HEK293T (cell line): ENCODE measurements at places on chromosomes 11 and 22.

- peak; percentile 39 for DNase-seq
Observed at GRCh38 chr22:43848366-43849171, 13.7 kb downstream of the SULT4A1 start.

DNA sequence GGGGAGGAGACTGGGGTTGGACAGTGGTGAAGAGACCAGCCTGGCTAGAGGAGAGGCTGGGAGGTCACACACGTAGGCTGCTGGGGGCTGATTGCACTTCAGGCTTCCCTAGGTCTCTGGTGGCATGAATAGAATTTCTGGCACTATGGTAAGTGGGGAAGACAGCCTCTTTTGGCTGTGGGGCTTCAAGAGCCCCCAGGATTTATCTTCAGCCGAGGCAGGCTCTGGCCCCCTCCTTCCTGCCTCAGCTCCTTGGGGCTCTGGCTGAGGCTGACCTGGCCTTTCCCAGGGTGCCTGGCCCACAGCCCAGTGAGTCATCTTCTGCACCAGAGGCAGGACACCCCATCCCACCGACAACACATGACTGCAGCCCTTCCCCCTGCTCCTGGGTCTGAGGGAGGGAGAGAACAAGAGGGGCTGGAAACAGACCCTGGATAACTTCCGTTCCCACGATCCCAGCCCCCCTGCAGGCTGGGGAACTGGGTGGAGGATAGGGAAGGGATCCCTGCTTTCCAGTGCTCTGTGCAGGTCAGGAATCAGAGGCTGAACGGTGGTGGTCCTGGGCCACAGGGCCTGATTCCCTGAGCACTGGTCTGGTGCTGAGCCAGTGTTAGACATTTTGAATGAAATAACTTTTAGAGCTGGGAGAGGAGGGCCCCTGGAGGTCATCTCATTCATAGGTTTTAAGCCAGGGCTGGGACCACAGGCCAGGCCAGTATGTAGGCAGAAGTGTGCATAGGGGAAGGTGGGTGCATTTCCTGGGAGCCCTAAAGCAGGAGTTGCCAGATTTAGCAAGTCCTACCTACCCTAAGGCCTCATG, 26.5 kb downstream of the ARHGEF17 start:
- no peak for DNase-seq

GRCh38 chr11:64071849-64072248, 36.1 kb downstream of the FLRT1 start:
- DNase-seq: no peak

DNA sequence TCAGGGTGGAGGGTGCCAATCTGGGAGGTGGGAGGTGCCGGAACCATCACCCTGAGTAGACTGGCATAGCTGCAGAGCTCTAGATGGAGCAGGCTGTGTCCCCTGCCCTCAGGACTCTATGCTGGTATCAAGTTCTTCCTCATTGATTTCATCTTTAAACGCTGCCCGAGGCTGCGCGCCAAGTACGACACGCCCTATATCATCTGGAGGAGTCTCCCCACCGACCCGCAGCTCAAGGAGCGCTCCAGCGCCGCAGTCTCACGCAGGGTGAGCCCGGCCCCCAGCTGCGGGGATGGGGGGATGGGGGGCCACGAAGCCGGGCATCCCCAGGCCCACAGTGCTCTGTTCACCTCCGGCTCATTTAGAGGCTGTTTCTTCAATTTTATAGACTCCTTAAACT, 52.5 kb downstream of the GRAMD4 start:
- DNase-seq: no peak

DNA sequence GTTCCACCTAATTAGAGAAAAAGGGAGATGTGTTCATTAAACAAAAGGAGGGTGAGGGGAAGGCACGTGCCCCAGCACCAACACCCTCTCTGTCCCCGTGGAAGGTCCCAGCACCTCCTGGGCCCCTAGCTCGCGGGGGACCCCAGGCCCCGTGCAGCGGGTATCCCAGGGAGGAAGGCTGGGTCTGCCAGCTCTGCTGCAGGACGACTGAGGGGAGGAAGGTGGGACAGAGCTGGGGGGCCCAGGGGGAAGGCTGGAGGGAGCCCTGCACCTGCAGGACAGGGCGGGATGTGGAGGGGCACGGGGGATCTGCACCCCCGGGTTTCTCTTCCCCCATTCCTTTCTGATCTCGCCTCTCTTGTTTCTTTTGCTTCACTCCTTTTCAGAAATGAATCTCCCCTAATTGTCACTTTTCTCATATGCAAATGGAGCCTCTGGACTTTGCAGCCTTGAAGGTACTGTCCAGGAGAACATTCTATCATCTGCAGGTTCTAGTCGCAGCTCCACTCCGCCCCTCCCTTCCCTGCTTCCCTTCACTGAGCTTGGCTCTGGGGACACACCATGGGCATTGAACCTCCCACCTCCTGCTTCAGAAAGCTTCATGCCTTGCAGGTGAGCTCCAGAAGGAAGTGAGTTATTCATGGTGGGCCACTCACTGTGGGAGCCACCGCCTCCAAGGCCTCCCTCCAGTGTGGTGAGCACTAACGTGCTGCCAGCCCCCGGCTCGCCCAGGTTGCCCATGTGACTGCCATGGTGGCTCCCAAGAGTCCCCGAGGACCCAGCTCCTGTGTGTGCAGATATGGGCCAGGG, 111.0 kb downstream of the ST3GAL4 start:
- DNase-seq: no peak
